Stimulated activated CD4-positive, alpha-beta T cell treated with anti-CD3 and anti-CD28 coated beads, Interleukin-2, amount 100 ng/mL, for 24 hours (primary cell): ENCODE measurements at places on chromosomes 4 and X.

DNA sequence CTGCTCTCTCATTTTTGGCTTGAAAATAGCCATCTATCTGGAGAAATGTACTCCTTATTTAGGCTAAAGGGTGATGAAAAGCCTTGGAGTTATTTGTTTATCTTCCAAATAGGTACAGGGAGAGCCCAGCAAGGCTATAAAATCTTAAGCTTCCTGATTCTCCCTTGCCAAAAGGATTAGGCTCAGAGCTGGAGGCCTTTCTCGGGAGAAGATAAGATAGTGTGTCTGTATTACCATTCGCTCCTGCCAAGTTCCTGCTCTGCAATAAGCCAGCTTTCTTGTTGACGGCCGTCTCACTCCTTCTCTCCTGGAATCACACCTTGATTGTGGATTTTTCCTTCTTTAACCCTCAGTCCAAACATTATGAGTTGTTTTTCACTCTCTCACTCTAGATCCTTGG, 171.8 kb upstream of the TTC29 start:
- no peak for DNase-seq

GRCh38 chr4:71775449-71775848, 8.4 kb downstream of the GC start:
- DNase-seq: no peak

GRCh38 chrX:115553171-115553570, 7.8 kb upstream of the PLS3 start:
- no peak for DNase-seq

GRCh38 chr4:7557456-7557855, 122.7 kb upstream of the PSAPL1 start:
- DNase-seq: no peak

DNA sequence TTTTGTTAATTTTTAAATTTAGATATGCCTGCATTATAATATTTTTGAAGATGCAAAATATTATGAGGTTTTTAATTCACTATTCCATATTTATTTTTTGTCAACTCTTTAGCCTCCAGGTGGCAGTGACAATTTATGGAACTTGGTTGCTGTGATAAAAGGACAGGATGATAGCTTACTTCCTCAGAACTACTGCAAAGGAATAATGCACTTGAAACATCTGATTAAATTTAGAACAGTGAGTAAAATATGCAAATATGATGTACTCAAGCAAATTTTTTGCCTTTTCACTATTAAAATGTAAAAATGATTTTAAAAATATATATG, 45.1 kb downstream of the SPATA4 start:
- no peak for DNase-seq

- no peak for DNase-seq
Measured at GRCh38 chr4:120052856-120053255, 13.8 kb downstream of the MAD2L1 start.

- DNase-seq: no peak
Measured at GRCh38 chr4:10750714-10751113, 66.1 kb upstream of the CLNK start.

GRCh38 chrX:139831675-139832456, 101.0 kb downstream of the ATP11C start:
- no peak for DNase-seq

DNA sequence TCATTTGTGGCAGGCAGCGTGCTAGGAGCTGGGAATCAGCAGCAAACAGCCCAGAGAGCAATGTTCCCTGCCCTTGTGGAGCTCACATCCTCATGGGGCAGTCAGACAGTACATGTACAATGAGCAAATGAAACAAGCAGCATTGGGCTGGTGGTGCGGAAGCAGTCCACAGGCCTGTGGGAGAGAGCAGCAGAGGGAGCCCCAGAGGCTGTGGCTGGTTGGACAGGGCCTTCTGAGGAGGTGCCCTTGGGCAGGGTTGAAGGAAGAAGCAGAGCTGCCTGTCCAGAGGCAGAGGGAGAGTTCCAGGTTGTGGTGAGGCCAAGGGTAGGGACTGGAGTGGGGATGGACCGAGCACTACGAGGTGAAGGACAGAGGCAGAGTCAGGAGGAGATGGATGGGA, 22.5 kb downstream of the MMGT1 start:
- no peak for DNase-seq

DNA sequence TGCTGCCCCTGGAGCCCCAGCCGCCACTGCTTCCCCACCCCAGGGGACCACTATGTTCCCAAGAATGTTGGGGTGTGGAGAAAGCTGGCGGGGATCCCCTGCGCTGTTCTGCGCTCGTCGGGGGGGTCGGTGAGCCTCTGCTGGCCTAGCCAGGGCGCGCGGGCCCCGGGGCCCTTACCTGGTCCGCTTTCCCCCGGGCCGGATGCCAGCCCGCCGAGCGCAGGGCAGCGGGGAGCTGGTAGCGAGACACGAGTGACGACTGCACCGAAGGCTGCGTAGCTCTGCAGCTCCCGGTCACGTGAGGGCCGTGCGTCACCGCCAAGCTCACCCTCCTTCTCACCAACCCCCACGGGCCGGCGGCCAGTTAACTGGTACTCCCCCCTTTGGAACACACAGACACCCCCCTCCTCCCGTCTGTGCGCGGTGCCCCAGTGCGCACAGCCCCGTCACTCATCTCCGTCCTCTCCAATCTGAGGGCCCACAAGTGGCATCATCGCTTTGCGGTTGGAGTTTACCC, at the start of gene BEX1:
Gene BEX1, minus strand, starts transcription at position 254 of the 517 bp plus-strand sequence. CDS start 897 bp downstream, outside the sequence.
- DNase-seq: peak; percentile 22

DNA sequence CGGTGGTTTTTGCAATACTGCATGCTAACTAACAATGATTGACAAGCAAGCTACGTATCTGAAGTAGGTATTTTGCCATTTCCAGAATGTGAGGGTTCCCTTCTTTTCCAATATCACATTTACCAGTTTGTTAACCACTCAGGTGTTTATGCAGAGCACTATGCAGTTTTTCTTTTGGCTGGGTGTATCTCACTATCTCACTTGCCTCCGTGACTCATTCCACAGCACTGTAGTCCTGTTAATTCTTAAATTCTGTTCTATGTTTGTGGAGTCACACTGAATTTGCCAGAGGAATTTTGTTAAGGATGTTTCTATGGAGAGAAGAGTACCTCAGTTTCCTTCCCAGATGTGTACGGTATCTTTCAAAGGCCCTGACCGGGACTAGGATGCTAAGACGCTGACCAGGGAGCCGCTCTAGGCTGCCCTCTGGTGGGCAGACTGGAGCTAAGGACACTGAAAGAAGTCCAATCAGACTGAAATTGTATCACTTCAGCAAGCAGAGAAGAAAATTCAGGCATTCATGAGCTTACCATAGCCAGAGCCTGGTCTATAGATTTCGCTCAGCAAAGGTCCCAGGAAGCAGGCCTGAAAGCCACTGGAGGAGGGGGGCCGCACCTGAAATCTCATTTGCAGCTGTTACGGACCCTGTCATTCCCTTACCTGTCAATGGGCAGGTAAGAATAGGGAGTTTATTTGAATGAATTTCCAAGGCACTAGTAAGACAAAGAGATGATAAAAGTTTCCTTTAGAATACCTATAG, 388.4 kb upstream of the SPOCK3 start:
- peak; percentile 25 for DNase-seq

DNA sequence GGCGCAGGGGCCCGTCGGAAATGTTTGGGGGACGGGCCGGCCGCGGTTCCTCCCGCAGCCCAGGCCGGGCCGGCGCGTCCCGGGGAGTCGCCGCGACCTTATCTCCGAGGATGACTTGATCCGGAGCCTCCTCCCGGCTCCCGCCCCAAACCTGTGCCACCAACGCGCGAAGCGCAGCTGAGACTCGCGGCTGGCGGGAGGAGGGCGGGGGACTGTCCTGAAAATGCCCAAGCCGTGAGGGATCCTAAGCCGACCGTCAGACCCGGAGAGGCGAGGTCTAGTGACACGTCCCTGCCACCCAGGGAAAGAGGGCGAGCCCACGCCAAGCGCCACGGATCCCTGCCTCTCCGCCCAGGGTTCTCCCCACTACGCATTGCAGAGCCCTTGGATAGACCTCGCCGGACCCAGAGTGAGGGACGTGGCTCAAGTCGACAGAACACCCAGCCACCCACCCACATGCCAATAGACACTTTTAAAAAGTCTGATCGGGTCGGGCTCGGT, 26.9 kb downstream of the UTP14A start:
- DNase-seq: no peak

DNA sequence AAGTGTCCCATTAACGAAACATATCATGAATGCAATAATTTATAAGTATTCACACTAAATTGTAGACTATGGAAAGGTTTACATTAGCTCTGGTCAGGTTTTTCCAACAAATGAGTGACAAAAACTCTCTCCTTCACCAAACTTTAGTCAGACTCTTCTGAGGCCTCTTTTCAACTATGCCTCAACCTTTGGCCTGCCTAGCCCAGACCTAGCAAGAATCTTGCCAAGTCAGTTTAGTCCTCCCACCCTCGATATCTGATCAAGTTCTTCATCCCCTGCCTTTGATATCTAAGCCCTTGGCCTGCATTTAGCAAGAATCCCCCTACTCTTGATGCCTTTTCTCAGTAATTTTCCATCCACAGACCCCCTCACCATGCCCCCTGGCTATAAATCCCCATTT, 37.9 kb downstream of the CCDC158 start:
- DNase-seq: no peak

GRCh38 chr4:113941836-113942235, 37.6 kb downstream of the ARSJ start:
- no peak for DNase-seq

- no peak for DNase-seq
Measured at GRCh38 chr4:107069049-107069448, 32.9 kb upstream of the DKK2 start.

- no peak for DNase-seq
Measured at GRCh38 chr4:188822698-188823097, 683.5 kb downstream of the TRIML1 start.

DNA sequence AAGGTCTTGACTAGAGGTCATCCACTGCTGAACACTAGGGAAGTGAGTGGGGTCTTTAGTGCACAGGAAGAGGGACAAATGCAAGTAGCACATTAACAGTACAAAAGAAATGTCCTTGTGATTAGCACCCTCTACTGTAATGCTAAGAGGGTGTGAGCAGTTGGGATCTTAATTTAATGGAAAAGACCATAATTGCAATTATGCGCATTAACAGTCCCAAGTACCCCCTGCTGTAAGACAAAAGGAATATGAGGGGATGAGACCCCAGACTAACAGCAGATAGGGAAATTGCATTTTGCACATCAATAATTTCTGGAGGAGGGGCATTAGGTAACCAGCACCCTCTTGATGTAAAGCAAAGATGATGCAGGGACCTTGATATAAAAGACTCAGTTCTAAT, 285.0 kb downstream of the CHIC1 start:
- DNase-seq: no peak

- DNase-seq: no peak
Measured at GRCh38 chrX:34470507-34470906, 186.6 kb downstream of the TMEM47 start.

- DNase-seq: no peak
Measured at GRCh38 chr4:11914406-11914805, 485.7 kb upstream of the HS3ST1 start.

DNA sequence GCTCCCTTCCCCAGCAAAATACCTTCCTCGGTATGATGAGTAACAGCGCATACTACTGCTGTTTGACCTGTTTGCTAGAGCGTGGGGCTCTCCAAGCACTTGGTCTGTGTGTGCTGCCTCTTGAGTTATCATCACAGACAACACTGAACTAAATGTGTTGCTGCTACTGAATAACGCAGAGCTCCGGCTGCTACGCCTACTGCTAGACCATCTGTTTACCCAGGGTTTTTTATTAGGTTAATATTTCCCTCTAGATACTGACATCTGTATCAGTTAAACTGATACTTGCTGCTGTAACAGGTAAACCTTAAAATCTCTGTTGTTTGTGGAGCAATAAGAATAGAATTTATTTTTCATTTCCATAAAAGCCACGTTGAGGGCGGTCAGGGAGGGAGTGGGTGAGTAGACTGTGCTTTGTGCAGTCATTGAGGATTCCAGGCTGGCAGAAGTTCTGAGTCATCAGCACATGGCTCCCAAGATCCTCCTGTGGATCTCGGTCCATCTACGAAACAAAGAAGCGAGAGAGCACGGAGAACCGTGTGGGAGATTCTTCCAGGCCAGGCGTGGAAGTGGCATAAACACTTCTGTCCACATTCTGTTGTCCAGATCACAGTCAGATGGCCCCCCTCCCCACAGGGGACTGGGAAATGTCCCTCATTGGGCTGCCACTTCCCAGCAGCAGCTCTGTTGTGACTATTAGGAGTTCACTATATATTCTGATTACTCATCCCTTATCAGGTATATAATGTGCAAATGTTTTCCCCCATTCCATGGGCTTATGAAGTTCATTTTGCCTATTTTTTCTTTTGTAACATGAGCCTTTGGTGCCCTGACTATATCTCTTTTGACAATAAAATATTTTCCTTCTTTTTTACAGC, 14.1 kb downstream of the GRK4 start:
- no peak for DNase-seq

- no peak for DNase-seq
Measured at GRCh38 chrX:150544222-150544787, 24.1 kb upstream of the MTM1 start.

GRCh38 chrX:45596188-45596808, 395.6 kb upstream of the DIPK2B start:
- no peak for DNase-seq

DNA sequence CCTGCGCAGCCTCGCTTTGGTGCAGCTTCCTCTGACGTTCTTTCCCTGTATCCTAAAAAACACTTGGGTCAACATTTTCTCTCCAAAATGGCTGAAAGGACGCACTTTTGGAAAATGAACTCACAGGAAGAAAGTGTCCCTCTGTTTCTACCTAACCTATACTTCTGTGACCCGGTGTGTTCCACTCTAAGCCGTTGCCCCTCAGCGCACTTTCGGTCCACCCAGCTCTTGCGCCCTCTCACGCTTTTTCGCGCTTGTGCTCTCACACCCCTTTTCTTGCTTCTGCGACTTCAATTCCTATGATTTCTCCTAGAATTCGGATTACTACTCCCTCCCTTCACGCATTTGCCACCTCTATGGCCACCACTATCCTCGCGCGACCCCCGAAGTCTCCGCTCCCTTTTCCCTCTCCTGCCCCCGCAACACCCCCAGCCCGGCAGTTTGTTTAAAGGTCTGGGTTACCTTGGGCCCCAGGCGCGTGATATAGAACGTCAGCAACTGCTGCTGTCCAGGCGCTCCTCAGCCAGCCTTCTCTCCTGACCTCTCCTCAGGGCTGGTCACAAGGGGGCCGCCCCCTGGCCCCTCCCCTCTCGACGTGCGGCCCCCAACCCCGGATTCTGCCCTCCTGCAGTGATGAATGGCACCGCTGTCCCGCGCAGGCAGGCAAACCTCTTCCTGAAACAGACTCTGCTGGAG, at the start of gene USP51:
Gene USP51, minus strand, starts transcription at position 535 of the 696 bp plus-strand sequence. CDS start 909 bp downstream, outside the sequence.
- DNase-seq: peak; percentile 3

GRCh38 chr4:106715825-106716224, 320.3 kb downstream of the DKK2 start:
- DNase-seq: no peak

- DNase-seq: no peak
Measured at GRCh38 chr4:169968999-169969398, 57.2 kb downstream of the MFAP3L start.

DNA sequence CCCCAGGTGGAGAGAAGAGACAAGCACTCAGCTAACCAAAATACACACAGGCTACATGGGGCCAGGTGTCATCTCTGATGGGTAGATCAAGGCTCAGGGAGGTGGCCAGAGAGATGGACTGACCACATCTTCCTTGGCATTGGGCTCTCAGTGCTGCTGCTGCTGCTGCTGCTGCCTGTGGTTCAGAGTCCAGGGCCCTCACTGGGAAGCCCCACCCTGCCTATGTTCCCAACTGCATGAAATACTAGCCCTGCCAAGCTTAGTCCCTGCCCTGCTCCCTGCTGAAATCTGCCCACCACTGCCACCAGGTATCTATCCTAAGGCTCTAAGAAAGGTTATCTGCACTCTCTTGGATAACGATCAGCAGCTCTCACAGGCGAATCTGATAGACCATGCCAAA, 118.7 kb downstream of the EFHC2 start:
- no peak for DNase-seq
